Muscle of back (tissue), 13 donors: ENCODE measurements at places on chromosomes 5 and 9.
A peak's percentile ranks its signal among the peaks of the same experiment; 100 is the strongest.

DNA sequence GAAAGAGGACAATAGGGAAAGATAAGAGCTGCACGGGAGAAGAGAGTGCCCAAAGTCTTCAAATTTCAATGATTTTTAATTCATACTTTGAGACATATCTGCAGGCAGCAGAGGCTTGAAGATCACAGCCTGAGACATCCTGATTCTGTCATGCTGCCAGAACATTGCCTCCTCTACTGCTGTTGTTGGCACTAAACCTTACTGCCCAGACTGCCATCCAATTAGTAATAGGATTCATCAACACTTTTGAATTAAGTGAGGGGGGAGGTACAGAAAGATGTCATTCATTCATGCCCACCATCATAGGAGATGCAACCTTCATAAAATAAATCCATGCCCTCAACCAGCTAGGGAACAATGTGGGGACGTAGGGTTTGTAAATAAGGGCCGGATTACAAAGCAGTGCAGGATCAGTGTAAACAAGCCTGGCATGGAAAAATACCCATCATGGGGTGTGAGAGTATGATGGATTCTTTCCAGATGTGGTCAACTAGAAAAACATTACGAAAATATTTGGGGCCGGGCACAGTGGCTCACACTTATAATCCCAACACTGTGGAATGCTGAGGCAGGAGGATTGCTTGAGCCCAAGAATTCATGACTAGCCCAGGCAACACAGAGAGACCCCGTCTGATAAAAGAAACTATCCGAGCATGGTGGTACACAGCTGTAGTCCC lies 122.1 kb upstream of the DAPK1 start:
- no peak for DNase-seq

DNA sequence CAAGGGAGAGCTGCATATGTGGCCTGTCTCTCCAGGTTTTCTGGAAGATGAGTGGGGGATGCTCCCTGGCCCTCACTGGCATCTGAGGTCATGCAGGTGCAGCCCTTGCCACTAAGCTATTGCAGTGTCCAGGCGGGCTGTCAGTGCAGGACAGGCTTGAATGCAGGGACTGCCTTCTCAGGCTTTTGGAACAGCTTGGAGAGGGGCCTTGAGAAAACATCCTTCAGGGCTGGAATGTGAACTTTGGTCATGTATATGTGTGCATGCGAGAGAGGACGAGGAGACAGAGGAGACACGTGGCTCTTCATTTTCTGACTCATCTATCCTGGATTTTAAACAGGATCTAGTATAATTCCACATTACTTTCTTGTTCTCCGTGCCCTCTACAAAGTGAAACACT lies 90.3 kb downstream of the MACROH2A1 start:
- DNase-seq: peak; percentile 40

- no peak for DNase-seq
These were observed 217.9 kb downstream of the SPOCK1 start for GRCh38 chr5:137281201-137281600.

DNA sequence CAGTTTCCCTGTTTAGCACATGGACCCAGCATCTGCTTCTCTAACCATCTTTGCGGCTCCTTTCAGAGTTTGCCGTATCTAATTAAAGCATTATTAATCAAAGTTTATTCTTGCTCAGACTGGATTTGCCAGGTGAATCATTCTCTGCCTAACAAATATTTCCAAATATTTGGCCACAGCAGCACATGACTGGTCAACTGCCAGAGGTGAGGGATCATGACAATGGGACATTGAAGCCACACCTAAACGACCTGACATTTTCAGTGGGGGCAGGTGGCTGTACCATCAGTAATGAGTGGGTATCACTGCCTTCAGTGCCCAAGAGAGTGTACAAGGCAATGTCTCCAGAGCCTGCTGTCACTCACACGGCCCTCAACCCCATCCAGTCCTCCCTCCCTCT lies 80.4 kb downstream of the DIRAS2 start:
- DNase-seq: no peak

GRCh38 chr5:122473138-122473843 lies 161.3 kb downstream of the SNCAIP start:
- peak; percentile 23 for DNase-seq

- DNase-seq: peak; percentile 74
These were observed 28.7 kb downstream of the DNM1 start for GRCh38 chr9:128231638-128232527.

DNA sequence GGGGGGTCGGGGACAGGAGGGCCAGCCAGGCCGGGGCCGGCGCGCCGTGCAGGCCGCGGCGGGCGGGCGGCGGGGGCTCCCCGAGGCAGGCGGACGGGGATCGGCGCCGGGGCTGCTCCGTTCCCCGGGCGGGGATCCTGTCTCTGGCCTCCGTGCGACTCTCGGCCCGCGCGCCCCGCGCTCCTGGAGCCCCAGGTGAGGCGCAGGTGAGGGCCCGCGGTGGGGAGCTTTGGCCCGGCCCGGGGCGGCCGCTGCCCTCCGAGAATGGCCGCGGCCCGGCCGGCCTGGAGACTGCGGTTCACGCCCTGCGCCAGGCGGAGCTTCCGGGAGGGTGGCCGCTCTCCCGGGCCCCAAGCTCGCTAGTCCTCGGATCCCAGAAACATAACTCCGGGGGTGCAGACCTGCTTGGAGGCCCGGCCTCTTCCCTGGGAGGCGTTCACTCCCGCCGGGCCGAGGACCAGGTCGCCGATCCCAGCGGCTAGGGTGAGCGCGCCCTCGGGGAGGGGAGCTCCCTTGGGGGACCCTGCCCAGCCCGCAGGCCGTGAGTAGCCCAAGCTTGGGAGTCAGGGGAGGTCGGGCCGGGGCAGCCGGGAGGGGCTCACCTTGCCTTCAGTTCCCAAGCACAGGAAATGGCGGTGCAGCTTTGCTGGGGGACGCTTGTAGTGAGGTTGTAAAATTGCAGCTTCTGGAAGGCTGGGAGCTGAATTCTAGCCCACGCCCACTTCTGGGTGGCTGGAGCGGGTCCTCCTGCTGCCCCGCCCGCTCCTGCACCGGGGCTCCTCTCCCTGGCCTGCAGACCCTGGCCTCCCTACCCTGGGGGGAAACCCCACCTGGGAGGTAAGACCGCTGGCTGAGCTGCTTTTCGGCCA lies 723 bp downstream of the PPP1R26 start:
- no peak for DNase-seq

GRCh38 chr5:34522599-34523386 lies 133.3 kb upstream of the RAI14 start:
- peak; percentile 88 for DNase-seq

- DNase-seq: no peak
These were observed 347.4 kb downstream of the SH3GL2 start for GRCh38 chr9:17926246-17926645.

GRCh38 chr5:123438902-123439301 lies 15.7 kb upstream of the CEP120 start:
- no peak for DNase-seq

GRCh38 chr5:71564895-71565294 lies 22.2 kb upstream of the MCCC2 start:
- no peak for DNase-seq

DNA sequence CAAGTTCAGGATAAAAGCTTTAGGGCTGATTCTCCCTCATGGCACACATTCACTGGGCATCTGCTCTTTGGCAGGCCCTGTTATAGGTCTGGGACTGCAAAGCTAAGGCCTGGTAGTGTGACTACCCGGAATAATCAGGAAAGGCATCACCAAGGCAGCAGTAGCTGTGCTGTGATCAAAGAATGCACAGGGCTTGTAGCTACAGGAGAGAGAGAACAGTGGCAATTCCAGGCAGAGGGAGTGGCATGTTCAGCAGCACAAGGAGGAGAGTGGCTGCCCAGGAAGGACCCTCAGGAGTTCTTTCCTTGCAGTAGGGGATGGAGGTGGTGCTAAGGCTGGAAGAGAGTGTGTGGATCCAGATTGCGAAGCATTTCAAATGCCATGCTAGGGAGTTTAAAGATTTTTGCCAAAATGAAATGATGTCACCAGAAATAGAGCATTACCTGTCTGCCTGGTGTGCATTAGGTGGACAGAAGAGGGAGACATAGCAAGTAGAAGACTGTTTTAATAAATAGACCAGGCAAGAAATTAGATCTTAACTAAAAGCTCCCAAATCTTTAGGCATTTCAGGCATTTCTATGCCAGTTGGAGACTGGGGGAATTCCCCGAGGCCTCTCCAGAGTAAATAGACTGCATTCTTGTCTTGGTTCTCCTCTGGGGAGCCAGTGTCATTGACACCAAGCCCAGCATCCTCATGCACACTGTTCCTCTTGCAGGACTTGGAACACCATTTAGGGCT lies 69.1 kb downstream of the GPR21 start:
- no peak for DNase-seq

- peak; percentile 58 for DNase-seq
These were observed 100.1 kb downstream of the KCNIP1 start for GRCh38 chr5:170603578-170604565.

- no peak for DNase-seq
These were observed 11.6 kb downstream of the FANCC start for GRCh38 chr9:95305770-95306492.

DNA sequence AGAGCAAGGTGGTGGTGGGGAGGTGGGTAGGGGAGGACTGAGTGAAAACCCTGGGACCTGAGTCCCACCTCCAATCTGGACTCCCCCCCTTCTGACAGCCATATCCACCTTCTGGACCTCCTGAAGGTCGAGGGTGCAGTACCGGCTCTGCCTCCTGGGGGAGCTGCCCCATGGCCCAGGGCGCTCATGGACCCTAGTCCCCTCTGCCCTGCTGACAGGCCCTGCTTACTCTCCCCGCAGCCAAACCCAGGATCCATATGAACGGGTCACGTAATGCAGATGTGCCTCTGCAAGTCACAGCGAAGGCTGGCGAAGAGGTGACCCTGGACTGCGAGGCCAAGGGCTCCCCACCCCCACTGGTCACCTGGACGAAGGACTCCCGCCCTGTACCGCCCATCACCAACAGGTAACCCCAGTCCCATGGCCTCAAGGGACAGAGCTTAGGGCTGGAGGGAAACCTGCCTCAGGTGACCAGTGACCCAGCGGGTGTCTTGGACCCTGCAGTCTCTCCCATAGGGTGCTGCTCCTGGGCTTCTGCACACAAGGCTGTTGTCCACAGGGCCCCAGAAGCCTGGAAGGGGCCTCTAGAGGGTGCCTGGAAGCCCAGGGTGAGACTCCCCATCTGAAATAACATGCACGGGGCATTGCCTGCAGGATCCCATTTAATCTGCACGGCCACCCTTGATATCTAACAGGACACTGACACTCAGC lies 61.7 kb downstream of the HMCN2 start:
- no peak for DNase-seq

- DNase-seq: no peak
These were observed 88.5 kb downstream of the SUSD1 start for GRCh38 chr9:112086627-112087026.

- DNase-seq: peak; percentile 59
These were observed 28.3 kb downstream of the RAI14 start for GRCh38 chr5:34684281-34684979.

- DNase-seq: no peak
These were observed 2.5 kb downstream of the LPAR1 start for GRCh38 chr9:111035543-111036428.

GRCh38 chr9:106403081-106403480 lies 459.9 kb upstream of the ZNF462 start:
- no peak for DNase-seq

- no peak for DNase-seq
These were observed 113.8 kb downstream of the MSX2 start for GRCh38 chr5:174837919-174838902.

- peak; percentile 41 for DNase-seq
These were observed 431.6 kb downstream of the IRX1 start for GRCh38 chr5:4027088-4027734.

GRCh38 chr9:114375386-114376175 lies 12.2 kb downstream of the AKNA start:
- DNase-seq: no peak
